ENCODE measurements at places on chromosomes 7 and 10.

DNA sequence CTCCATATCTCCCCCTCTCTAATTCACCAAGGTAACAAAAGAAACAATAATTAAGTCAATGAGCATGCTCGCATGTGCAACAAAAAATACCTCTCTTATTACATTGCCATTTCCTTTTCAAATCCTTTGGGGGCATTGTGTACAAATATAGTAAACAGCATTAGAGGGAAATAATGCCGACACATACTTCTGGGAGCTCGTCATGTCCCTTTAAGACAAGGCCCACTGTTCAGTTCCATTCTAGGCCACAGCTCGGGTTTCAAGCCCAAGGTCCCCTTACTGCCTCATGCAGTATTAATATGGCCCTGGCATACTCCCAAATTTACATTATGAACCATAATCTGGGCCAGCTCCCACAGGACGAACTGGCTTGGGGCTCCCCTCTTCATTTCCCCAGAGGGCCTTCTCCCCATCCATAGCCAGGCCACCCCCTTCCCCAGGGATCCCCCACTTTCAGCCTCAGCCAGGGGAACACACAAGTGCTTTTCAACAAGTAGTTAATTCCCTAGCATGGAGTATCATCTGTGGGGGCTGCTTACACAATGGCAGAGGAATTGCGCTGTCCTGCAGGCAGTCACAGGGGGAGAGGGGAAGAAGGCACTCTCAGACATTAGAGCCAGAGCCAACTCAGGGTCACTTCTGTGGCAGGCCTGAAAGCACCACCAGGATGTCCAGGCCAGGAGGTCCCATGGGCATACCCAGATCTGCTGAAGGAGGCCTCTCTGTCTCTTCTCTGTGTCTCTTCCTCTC lies 110.6 kb downstream of the KCNMA1 start:
- DNase-seq: peak; percentile 33

DNA sequence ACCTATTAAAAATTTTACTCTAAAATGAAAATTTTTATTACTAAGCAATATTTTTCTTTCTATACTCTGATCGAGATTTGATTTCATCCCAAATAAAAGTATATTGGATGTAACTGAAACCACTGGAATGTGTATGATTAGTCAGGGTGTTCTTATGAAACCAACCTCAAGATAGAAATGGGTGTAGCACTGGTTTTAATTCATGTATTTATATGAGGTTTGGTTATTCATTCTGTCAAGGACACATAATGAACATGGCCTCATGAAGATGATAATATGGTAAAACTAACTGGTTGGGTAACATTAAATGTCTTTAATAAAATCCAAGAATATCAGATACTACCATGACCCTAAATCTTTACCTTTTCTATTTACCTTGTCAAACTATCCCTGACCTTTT lies 197.7 kb downstream of the SEMA3A start:
- no peak for DNase-seq

GRCh38 chr7:30285536-30286284 lies 1.3 kb downstream of the ZNRF2 start:
- DNase-seq: peak; percentile 26

DNA sequence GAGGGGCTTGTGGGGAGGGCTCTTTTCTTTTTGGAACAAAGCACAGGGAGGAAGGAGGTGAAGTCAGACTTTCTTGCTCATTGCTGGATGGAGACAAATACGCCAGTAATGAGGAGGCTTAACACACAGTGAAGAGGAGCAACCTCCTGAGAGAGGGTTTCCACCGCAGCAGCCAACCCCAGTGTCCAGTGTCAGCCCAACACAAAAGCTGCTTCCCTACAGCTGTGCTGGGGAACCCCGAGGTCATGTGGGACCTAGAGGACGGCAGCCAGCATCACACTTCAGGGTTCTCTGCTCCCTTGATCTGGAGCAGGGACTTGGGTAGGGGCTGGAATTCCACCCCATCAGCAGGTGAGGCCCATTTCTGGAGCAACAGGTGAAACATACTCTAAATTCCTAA lies 7.7 kb downstream of the BLNK start:
- DNase-seq: no peak
